ENCODE measurements at places on chromosomes 2 and 18. TPM values are rescaled to one million over a fixed set of nuclear protein-coding genes. Genes with fewer than 3 reads are reported as not detected.

Gene TGFA
- not detected for total RNA-seq

Gene SCYGR4
- total RNA-seq: not detected

Gene CNDP1
- total RNA-seq: not detected

Gene GAL3ST2
- not detected for total RNA-seq

Gene FOXI3
- not detected for total RNA-seq

Gene CRYBA2
- total RNA-seq: not detected

Gene CPS1
- total RNA-seq: 25.7 TPM

Gene LYG1
- 0.50 TPM for total RNA-seq

Gene LOXHD1
- total RNA-seq: not detected

Gene SETBP1
- 4.9 TPM for total RNA-seq

Gene GNLY
- total RNA-seq: not detected

Measured in fibroblast of lung (primary cell).